Occipital lobe (tissue), 3 donors: ENCODE measurements at places on chromosomes 4 and X. TPM values are rescaled to one million over a fixed set of nuclear protein-coding genes. Genes with fewer than 3 reads are reported as not detected.

MAGEE1 gene
- 12.6 TPM for total RNA-seq

RRH gene
- total RNA-seq = not detected

PABPC5 gene
- 11.9 TPM for total RNA-seq

NIPAL1 gene
- total RNA-seq = 0.94 TPM

PPP4R3C gene
- total RNA-seq = not detected

RNF150 gene
- total RNA-seq = 34.5 TPM

CYTL1 gene
- total RNA-seq = 0.94 TPM

TMEM156 gene
- total RNA-seq = 0.31 TPM

EPHA5 gene
- 198 TPM for total RNA-seq

TLR2 gene
- total RNA-seq = 1.6 TPM

TRPC5OS gene
- under 0.01 TPM for total RNA-seq

CXCL5 gene
- total RNA-seq = 0.16 TPM

TRIM60 gene
- not detected for total RNA-seq

PLRG1 gene
- total RNA-seq = 81.1 TPM

ALB gene
- total RNA-seq = 14.2 TPM

ZGRF1 gene
- total RNA-seq = 25.3 TPM

SLC2A9 gene
- 3.1 TPM for total RNA-seq
